ENCODE measurements at places on chromosomes 6 and 20.

GRCh38 chr6:1917626-1918371 lies 308.1 kb downstream of the FOXC1 start:
- no peak for DNase-seq

- no peak for DNase-seq
Observed at GRCh38 chr20:50842821-50843220, 48.0 kb downstream of the BCAS4 start.

GRCh38 chr20:18202966-18203365 lies 65.3 kb downstream of the KAT14 start:
- DNase-seq, result no peak

GRCh38 chr6:11543919-11544518 lies 6.5 kb downstream of the TMEM170B start:
- DNase-seq, result no peak

- no peak for DNase-seq
Observed at GRCh38 chr6:138455746-138456400, 43.4 kb downstream of the NHSL1 start.

DNA sequence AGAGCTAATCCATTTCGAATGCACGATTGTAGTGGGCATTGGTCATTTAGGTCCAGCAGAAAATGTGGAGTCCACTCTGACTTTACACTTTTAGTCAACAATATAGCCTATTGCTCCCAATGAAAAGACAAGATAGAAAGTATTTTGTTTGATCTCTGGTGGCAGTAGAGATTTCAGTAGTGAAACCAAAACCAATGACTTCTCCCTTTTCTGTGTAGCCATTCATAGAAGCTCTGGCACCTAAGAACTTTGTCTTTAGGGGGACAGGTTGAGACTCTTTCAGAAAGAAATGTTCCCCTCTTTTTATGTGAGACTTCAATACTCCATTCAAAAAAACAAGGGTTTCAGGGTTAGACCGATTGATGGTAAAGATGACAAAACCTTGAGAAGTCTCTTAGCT lies 510.8 kb upstream of the POU3F2 start:
- DNase-seq, result no peak
